ENCODE measurements at places on chromosomes 5 and 9. TPM values are rescaled to one million over a fixed set of nuclear protein-coding genes. Genes with fewer than 3 reads are reported as not detected.

DNA sequence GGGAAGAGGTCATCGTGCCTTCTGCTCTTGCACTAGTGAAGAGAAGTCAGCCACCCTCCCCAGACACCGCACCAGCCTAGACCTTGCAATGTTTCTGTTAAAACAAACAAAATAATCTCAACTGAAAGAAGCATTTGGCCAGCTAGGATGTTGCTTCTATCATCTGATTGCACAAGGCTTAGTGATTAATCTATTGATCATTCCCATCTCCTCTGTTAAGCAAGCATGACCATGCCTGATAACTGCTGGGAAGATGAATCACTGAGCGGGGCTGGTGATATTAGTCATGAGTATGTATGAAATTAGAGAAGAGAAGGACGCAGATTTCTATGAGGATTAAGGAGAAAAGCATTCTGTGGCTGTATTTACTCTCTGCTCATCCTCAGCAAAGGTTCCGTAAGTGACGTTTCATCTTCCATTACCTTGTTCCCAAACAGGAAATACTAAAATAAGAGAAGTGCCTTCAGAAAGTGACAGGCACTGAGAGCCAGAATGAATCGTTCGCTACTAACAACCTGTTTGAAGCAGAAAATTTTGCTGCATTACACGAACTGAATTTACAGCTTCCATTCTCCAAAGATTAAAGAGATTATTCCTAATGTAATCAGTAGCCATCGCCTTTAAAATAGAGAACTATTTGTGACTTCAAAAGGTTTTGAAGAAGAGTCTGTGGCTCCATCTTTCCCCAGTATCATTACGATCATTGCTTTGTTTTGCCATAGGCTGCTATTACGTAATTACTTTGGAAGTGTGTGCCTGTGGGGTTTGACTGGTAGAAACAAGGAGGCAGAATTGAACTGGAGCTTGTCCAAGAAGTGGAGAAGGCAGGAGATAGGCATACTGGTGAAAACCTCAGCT lies 219.1 kb downstream of the MED10 start:
- DNase-seq, result no peak

- DNase-seq, result peak; percentile 95
Measured at GRCh38 chr9:134333234-134333873, 7.1 kb downstream of the RXRA start.

The CXXC5 gene
- 70.3 TPM for polyA plus RNA-seq

The TPRN gene
- polyA plus RNA-seq, result 32.1 TPM

- DNase-seq, result no peak
Measured at GRCh38 chr5:56050551-56051255, 55.9 kb upstream of the IL6ST start.

The ZMAT2 gene
- polyA plus RNA-seq, result 78.7 TPM

GRCh38 chr5:109328626-109329025 lies 81.1 kb downstream of the PJA2 start:
- no peak for DNase-seq

GRCh38 chr5:133785182-133785581 lies 172.8 kb upstream of the FSTL4 start:
- DNase-seq, result no peak

GRCh38 chr5:135565725-135566421 lies 12.9 kb downstream of the CXCL14 start:
- peak; percentile 37 for DNase-seq

The C5orf58 gene
- polyA plus RNA-seq, result 1.0 TPM

The CD180 gene
- polyA plus RNA-seq, result 1.1 TPM

The DENND4C gene
- 43.9 TPM for polyA plus RNA-seq

DNA sequence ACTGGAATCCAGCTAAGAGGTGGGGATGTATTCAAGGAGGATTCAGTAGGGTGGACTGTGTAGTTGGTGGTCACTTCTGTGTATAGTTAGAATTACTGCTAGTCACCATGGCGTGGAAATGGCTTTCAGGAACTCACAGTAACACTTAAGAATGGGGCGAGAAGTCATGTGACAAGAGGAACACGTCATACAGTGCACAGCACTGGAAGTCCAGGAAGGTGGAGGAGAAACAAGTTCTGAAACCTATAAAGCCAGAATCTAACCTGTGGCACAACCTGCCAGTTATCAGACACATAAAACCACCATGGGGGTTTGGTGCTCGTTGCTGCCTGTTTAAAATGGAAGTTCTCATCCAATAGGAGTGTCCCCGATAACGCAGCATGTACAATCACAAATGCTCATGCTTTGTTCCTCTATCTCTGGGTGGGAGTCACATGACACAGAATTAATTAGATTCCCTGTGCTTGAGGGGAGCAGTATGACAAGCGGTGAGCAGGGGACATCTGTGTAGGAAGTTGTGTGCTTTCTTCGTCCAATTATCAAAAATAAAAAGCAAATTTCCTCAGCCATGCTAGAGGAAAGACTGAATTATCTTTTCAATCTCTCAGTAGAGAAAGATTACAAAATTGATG lies 193.0 kb downstream of the SPOCK1 start:
- DNase-seq, result no peak

- DNase-seq, result no peak
Measured at GRCh38 chr9:878239-878638, 36.7 kb downstream of the DMRT1 start.

DNA sequence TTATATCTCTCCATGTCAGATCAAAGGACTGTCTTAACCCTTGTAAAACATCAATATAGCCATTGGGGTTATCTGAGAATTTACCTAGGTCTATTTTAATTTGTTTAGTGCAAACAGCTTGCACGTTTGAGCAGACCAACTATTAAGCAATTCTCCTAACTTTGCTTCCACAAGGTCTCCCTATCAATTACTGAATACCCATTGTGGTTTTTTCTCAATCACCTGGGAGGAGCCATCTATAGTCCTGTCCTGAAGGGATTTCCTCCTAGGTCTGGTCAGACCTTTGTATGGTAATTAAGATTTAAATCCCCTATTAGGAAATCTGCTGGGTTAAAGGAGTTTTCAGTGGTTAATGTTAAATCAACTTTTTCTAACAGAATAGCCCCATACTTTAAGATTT lies 48.9 kb upstream of the S1PR3 start:
- peak; percentile 44 for DNase-seq

GRCh38 chr9:29514862-29515261 lies 1941.6 kb upstream of the C9orf72 start:
- DNase-seq, result no peak

The TMEM174 gene
- polyA plus RNA-seq, result not detected

DNA sequence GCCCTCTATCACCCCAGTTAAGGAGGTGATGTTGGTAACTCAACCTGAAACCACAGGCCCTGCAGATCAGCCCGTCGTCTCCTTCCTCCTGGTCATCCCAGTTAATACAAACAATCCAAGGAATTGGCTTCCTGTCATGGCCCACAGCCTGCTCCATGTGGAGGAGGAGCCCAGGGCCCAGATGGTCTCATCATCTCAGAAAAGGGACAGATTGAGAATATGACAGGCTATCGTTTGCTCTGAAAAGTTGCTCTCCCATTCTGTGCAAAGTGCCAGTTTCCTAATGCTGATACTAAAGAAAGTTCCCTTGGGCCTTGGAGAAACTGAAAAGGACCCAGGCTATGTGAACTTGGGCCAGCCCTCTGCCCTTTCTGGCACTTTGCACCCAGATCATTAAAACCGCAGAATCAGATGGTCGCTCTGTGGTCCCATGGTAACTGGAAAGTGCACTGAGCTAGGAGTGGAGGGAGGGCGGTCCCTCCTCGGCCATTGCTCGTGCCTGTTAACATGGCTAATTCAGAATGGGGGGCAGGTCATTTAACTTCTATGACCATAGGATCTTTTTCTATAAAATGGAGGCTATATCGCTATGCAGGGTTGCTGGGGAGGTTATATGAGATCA lies 675 bp upstream of the SPAAR start:
- no peak for DNase-seq

GRCh38 chr9:114583371-114584155 lies 4.0 kb upstream of the ATP6V1G1 start:
- DNase-seq, result no peak

The PCDHB8 gene
- 0.67 TPM for polyA plus RNA-seq

DNA sequence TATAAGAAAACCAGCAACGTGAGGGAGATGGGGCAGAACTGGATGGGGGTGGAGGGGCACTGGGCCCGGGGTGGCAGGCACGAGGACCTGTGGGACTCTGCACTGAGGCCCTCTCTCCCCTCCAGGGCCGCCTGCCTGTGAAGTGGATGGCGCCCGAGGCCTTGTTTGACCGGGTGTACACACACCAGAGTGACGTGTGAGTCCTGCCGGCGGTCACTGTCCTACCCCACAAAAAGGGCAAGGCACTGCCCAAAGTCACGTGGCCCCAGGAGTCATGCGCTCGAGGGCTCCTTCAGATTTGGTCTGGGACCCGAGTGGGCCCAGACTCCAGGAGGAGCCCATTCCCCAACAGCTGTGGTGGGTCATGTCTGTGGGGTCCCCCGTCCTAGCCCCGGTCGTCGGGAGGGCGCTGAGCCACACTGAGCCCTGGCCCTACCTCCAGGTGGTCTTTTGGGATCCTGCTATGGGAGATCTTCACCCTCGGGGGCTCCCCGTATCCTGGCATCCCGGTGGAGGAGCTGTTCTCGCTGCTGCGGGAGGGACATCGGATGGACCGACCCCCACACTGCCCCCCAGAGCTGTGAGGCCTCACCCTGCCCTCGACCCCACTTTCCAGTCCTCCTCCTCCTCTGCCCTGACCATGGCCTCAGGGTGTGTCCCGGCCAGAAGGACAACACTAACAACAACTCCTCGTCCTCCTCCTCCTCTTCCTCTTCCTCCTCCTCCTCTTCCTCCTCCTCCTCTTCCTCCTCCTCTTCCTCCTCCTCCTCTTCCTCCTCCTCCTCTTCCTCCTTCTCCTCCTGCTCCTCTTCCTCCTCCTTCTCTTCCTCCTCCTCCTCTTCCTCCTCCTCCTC lies 9.7 kb downstream of the FGFR4 start:
- no peak for DNase-seq

The GHR gene
- 10.5 TPM for polyA plus RNA-seq

The FLT4 gene
- polyA plus RNA-seq, result 10.2 TPM

DNA sequence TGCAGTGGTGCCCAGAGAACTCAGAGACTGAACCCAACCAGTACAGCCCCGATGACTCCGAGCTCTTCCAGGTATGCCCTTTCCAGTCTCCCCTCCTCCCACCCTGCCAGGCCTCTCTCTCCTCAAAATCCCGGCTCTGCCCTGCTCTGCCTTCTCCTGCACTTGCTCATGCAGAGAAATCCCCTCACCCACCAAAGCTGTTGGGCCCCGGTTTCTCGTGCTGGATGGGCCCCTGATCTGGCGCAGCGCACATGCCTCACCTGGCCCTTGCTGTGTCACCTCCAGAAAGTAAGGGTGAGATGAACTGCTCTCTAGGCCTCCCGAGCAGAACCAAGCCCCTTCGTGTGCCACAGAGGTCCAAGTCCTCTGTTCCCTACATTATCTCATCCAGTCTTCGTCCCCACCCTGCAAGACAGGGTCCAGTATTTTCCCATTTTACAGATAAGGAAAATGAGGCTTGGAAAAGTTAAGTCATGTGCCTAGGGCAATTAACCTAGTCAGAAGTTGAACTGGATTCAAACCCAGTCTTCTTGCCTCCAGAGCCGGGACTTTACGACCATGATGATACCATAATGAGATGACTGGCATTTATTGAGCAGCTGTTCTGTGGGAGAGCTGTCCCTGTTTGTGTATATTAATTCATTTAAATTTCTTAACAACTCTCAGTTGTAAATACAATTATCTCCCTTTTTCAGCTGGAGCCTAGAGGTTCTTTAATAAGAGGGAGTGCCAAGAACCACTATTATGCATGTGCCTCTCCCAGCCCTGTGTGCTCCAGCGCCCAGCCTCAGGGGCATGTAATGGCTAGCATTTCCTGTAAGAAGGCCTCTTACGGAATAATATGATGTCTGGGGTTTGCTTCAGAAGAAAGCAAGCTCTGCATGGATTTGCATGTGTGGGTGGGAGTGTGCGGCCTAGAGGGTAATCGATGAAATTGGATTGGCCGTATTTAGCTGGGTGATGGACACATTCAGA lies 90.7 kb downstream of the PPARGC1B start:
- DNase-seq, result peak; percentile 42

The F2RL1 gene
- 76.0 TPM for polyA plus RNA-seq

The CCDC192 gene
- 0.39 TPM for polyA plus RNA-seq

The SPATA9 gene
- polyA plus RNA-seq, result 1.1 TPM

DNA sequence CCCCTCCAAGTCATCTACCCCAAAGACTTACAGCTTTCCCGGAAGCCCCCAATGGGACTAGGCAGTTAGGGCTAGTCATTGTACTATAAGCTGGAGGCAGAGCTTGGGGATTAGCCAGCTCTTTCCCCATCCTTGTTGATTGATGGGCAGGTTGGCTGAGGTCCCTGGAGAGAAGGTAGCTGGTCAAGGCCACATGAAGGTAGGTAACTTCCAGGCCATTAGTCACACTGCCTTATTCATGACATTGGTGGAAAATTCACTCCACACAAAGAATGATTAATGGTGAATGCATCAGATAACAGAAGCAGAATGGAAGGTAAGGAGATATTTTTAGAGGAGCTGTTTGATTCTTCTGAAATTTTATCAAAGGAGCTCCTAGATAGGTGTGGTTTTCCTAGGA lies 49.5 kb upstream of the TGFBR1 start:
- DNase-seq, result no peak

The EIF4E1B gene
- not detected for polyA plus RNA-seq

- no peak for DNase-seq
Measured at GRCh38 chr5:79729679-79730078, 40.0 kb downstream of the CMYA5 start.

DNA sequence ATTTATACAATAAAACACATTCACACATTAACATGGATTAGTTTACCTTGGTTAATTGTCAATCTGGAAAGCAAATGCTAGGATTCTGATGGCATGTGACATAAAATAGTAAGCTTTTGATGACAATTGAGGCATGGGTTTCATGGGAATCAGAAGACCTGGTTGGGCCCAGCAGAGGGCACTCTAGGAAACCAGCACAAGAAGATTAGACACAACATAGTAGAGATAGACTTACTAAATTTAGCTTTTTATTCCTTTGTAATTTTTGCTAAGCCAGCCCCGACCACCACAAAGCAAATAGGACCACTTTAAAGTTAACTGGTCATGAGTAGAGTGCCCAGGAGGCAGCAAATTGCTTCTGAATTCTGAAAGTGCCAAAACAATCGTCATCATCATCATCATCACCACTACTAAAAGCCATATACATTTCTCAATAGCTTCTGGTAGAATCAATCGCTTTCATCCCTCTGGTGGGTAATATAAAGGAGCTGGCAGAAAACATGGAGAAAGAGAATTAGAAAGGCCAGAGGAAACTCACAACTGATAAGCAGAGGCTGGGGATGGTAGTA lies 163.2 kb downstream of the ARRDC3 start:
- DNase-seq, result no peak

DNA sequence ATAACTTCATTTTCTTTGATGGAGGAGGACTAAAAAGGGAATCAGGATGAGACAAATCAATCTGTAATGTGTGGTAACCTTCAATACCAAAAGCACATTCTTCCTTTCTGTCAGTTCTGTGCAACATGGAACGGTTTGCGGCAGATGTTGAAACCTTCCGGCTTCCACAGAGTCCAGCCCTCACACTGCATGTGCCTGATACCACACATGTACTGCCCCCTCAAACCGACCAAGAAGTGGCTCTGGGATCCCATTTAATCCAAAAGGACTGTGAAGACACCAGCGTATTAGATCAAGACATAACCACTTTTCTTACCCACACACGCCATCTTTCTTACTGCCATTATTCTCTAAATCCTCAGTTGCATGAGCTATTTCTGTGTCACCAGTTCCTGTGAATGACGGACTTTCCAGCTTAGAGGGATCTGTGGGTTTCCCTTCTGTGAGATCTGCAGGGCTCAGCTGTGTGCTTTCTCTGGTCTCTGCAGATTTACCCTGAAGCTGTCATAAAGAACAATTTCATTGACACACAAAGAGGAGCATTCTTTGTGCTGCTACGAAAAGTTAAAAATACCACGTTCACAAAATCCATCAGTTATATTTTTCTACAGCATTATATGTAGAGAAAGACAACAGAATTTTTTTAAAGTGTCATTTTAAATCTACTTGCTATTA lies 25.8 kb downstream of the NSUN2 start:
- no peak for DNase-seq

Measured in large intestine (tissue), 12 donors.